Esophagus mucosa (tissue), 1 donor: ENCODE measurements at places on chromosomes 11 and 22. TPM values are rescaled to one million over a fixed set of nuclear protein-coding genes. Genes with fewer than 3 reads are reported as not detected.

GRCh38 chr11:118903204-118904015, 19.7 kb downstream of the CXCR5 start:
- ATAC-seq, result no peak

RGL4 gene
- not detected for total RNA-seq

- no peak for ATAC-seq
These were observed 46.0 kb downstream of the RPL27A start for GRCh38 chr11:8728563-8728962.

SLC25A45 gene
- total RNA-seq, result 3.4 TPM

DNA sequence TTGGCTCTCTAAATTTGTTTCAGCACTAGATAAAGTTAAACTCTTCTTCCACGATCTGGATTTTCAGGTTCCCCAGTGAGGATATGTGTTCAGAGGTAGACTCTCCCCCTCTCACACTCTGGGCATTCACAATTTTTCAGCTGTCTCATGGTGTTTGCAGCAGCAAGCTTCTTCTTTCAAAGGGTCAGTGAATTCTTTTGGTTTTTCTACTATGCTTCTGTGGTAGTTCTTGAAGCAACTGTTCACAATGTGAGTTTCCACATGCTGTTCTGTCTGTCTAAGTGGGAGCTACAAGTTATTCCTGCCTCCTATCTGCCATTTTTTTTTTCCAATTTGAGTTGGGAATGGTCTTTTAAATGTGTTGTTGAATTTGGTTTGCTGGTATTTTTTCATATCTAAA, 25.4 kb downstream of the CNTF start:
- ATAC-seq, result no peak

DNA sequence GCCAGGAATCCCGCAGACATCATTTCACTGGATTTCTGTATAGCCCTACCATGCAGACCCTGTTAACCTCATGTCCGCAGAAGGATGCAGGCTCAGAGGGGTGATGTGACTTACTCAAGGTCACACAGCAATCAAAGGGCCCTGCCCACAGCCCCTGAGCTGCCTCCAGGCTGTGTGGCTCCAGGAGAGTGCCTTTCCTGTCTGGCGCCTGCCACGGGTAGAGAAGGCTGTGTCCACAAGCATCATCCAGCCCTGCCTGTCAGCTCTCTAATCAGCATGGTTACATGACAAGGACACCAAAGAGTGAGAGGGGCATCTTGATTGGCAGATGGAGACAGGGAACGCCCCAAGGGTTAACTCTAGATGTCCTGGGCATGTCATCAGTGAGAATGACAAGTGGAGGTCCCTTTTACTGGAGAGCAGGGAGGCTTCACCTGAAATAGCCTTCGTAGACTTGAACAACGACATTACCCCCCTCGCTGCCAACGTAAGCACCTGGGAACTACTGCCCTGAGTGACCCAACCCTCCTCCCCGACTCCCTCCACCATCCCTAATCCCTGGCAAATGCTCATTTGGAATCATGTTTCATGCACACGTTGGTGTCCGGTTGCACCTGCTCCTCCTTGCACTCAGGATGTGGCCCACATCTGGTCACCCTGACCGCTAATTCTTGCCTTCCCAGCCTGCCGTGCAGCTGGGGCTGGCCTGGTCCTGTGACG, 6.9 kb downstream of the FGF19 start:
- no peak for ATAC-seq

- ATAC-seq, result no peak
These were observed 10.0 kb downstream of the TAB1 start for GRCh38 chr22:39409516-39410029.

GRCh38 chr11:11036848-11037732, 179.2 kb upstream of the ZBED5 start:
- peak; percentile 77 for ATAC-seq

DNA sequence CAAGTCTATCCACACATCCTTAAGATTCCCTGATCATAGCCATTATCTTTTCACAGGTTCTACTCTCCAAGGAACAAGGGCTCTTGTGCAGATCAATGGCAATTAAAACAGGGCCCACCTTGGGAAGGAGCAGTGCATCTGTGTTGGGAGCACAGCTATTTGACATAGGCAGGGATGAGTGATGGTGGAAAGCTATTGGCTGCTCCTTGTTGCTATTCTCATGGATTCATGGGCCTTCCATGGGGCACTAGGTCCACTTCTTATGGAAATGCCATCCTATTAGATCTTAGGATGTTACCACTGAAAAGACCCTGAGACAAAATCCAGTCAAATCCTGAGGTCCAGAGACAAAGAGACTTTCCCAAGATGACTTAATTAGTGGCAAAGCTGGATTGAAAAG, 148.6 kb upstream of the MTNR1B start:
- no peak for ATAC-seq

GRCh38 chr11:40287916-40288803, 1171.3 kb downstream of the LRRC4C start:
- ATAC-seq, result no peak

DNA sequence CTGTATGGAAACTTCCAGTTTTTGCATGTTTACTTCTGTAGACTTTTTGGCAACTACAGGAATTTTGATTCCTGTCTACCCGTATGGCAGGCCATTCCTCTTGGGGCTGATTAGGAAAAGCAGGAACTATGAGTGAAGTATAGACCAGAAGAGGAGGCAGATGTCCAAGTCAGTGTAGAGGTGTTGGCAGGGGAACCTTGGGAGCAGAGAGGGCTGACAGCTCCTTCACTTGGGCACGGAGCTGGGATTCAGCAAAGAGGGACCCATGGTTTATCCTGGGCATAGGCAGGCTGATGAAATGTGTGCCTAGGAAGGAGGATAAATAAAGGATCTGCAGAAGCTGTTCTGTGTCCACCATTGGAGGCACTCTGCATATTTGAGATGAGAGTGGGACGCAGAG, 33.1 kb downstream of the TREH start:
- no peak for ATAC-seq

KRTAP5-9 gene
- 0.36 TPM for total RNA-seq

PHLDA2 gene
- 45.0 TPM for total RNA-seq

MED19 gene
- total RNA-seq, result 12.8 TPM

DNA sequence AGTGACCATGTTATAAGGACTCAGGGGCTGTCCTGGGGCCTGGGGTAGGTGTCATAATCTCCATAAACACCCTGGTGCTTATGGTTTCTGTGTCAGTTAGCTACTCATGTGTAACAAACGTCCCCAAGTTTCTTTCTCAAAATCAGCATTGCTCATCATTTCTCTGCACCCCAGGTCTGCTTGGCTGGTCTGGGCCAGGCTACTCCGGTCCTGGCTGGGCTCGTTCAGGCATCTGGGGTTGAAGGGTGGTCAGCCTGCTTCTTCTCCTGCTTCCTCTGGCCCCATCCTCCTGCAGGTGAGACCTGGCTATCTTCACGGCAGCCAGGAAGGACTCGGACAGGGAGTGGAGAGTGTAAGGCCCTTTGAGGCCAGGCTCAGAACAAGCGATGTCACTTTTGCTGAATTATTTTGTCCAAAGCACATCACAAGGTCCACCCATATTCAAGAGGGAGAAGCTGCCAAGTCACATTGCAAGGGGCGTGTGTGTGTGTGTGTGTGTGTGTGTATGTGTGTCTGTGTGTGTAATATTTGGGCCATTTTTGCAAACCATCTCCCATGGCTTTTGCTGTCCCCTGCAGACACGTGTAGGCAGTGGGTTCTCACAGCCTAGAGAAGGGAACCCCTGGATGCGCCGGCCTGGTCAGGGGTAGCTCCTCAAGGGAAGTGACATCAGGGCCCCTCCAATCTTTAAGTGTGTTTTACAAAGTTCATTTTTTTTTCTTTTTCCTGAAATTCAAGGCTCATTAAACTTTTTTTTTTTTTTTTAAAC, 535.8 kb downstream of the TBC1D22A start:
- no peak for ATAC-seq

DNA sequence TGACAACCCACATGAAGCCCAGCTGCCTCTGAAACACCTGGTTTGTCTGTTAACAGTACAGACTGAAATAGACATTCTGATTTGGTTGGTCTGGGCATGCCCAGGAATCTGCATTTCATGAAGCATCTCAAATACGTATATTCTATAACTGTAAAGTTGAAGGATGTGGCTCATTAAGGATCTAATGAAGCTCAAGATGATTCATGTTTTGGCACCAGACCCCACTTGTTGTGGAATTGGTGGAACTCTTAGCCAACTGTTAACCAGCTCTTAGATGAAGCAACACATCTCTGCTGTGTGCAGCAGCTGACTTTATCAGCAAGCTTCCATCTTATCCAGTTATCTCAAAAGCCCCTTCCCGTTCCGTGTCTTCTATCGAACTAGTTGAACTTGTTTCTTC, 232.2 kb downstream of the INSC start:
- no peak for ATAC-seq

STIM1 gene
- total RNA-seq, result 85.1 TPM

TMEM121B gene
- total RNA-seq, result 0.28 TPM

DNA sequence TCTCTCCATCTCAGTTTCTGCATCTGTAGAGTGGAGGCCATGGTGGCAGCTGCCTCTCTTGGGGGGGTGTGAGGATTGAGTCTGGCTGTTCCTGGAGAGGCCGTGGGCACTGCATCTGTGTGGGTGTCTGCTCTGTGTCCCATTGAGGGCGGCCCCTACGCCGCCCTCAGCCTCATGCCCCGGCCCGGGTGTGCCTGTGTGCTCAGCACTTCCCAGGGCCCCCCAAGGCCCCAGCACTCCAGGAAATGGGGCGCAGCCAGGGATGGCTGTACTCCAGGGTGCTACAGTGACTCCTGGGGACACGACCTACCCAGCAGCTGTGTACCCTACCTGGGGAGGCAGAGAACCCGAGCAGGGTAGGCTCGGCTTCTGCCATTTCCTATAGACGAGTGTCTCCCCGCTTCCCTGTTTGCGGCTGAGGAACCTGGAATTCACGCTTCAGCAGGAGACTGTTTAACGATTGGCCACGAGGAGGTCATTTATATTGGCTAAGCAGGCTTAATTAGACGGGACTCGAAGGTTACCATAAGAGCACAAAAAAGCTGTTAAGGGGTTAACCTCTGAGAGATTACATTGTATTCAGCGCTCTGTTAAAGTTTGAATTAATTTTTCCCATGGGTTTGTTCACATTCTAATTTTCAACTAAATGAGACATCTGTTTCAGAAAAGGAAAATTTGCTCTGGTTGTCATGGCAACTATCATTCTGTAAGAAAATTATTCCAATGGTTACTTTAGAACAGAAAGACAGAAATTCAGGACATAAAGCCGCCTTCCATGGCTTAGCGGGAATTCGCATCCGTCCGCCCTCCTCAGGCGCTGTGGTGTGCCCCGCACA, 76.4 kb downstream of the MPPED1 start:
- ATAC-seq, result no peak

SYT7 gene
- total RNA-seq, result 3.6 TPM

DBX1 gene
- total RNA-seq, result not detected

DNA sequence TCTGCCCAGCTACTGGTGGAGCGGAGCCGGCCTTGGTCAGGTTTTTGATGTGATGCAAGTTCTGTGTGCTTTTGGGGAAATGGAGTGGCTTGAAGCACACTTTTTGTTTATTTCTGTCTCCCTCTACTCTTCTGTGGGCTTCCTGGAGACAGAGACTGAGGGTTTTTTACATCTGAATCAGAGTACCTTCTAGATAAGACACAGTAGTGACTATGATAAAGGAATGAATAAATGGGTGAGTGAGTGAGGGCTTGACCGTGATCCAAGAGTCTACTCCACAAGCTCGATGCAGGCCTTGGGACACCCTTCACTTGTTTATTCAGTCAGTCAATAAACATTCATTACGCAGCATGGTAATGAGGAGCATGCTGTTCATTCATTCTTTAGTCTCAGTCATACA, 125.7 kb downstream of the PKNOX2 start:
- ATAC-seq, result no peak

GRCh38 chr11:128828350-128828749, 38.7 kb downstream of the KCNJ1 start:
- ATAC-seq, result no peak

TRIM22 gene
- 21.7 TPM for total RNA-seq

MUC5AC gene
- not detected for total RNA-seq

XKR3 gene
- not detected for total RNA-seq

DNA sequence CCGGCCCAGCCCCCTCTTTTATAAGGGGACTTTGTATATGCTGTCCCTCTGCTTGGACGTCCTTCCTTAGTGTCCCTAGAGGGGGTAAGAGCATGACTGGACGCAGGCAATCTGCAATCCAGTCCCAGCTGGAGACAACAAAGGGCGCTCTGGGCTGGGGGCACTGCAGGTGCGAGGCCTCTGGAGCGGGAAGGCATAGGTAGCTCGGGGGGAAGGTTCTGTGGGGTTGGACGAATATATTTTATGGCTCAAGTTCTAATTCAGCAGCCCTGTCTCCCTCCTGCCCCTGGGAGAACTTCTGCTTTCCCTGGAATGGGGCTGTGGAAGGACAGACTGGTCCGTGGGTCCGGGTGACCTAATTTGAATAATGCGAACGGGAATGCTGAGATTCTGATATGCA, 40.0 kb downstream of the KCNJ4 start:
- no peak for ATAC-seq

DNA sequence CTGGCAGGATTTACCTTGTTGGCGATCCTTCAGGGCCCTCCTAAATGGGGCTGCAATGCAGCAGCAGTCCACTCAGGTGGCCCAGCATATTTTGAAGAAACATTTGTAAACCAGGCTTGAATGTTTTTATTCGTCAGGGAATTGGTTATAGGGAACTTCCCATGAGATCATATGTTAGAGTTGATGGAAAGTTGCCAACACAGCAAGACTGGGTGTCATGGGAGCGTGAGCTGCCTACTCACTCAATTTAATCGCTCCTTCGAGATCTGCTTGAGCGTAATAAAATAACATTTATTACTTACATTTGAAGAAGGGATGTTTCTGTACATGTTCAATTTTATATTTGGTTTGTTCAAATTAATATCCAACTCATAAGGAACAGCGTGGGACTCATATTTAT, 19.4 kb downstream of the OR2AT4 start:
- ATAC-seq, result no peak

- ATAC-seq, result no peak
These were observed 100.7 kb downstream of the NAV2 start for GRCh38 chr11:19813158-19813879.

MISFA gene
- total RNA-seq, result 2.6 TPM

GRCh38 chr11:67317888-67318555, 14.7 kb downstream of the SSH3 start:
- peak; percentile 41 for ATAC-seq

SHANK3 gene
- 5.9 TPM for total RNA-seq

DNA sequence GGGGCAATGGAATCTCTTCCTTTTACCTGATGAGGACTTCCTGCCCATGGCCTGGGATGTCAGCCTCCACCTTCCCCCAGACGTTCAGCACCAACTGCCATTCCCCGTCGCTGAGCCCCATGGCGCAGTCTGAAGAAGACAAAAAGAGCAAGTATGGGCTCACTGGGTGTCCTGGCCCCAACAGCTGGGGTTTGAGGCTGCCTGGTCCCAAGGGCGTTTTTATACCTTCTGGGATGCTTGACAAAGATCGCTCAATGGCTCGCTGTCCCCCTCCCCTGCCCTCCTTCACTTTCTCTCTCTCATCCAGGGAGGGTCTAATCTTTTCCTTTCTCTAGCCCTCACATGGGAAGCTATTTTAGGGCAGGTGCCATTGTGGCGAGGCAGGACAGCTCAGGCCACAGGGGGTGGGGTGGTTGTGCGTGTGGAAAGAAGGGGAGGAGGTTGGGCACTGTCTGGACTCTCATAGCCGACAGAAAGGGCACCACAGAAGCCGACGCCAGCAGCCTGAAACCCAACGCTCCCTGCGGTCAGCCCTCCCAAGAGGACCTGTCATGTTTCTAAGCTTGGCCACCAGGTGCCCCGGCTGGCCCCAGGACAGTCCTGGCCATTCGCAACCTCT, at the start of gene MB:
Gene MB (minus strand): TSS at position 193 of the 619 bp plus-strand sequence. CDS start 72 bp downstream, at position 121.
- ATAC-seq, result no peak

GRCh38 chr22:26471522-26471921, 12.1 kb downstream of the HPS4 start:
- peak; percentile 97 for ATAC-seq

GRCh38 chr11:130705670-130706421, 210.4 kb downstream of the SNX19 start:
- no peak for ATAC-seq

GRCh38 chr11:20443596-20443995, 56.1 kb downstream of the PRMT3 start:
- ATAC-seq, result no peak
